Retina (tissue), 1 donor: ENCODE measurements at places on chromosomes 5 and 9.

DNA sequence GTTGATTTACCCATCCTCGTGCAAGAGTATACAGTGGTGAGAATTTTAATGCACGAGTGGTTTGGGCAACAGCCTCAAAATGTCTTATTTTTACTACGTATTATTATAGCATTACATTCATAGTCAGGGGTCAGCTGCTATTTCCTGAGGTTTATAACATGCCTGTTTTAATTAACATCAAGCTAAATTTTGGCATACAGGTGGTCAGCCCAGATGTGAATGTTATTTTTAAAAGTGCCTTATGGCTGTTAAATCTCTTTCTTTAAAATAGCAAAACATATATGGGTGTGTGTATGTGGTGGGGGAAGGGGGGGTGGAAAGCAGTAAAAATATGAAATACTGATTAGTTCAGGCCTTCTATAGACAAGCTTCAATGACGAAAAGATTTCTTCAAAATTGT, 424.5 kb upstream of the CLINT1 start:
- DNase-seq: no peak

DNA sequence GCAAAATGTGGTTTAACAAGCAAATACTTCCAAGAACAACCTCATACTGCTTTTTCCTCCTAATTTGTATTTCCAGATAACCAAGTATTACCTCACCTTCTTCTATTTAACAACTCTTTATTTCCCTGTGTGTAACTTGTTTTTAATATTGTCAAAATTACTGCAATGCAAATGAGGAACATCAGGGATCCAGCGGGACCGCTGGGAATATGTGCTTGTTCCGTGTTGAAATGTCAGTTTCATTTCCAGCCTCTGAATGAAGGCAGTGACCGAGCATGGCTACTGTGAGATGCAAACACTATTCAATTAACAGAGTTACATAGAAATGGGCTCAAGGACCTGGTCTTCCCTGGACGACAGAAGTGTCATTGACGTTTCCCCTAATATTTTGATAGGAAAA, 110.8 kb upstream of the CTSL start:
- DNase-seq: no peak

GRCh38 chr5:4780633-4781032, 359.5 kb upstream of the ADAMTS16 start:
- DNase-seq: no peak

DNA sequence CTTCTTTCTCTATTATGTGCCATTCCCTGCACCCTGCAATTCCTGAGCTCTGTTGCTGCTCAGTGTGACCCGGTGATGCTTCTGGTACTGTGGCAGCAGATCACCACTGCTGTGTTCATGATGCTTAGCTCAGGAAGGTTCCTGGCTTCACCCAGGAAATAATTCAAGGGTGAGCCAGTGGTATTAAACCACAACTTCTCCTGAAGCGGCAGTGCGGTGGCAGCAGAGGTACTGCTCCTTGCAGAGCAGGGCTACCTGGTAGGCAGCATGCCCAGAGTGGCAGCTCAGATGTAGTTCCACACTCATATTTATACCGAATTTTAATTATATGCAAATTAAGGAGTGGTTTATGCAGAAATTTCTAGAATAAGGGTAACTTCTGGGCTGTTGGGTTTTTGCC, 213.8 kb upstream of the ZNF608 start:
- no peak for DNase-seq

- DNase-seq: no peak
Measured at GRCh38 chr9:20984506-20984905, 46.9 kb downstream of the HACD4 start.

GRCh38 chr5:136162008-136162407, 29.4 kb downstream of the SMAD5 start:
- no peak for DNase-seq

DNA sequence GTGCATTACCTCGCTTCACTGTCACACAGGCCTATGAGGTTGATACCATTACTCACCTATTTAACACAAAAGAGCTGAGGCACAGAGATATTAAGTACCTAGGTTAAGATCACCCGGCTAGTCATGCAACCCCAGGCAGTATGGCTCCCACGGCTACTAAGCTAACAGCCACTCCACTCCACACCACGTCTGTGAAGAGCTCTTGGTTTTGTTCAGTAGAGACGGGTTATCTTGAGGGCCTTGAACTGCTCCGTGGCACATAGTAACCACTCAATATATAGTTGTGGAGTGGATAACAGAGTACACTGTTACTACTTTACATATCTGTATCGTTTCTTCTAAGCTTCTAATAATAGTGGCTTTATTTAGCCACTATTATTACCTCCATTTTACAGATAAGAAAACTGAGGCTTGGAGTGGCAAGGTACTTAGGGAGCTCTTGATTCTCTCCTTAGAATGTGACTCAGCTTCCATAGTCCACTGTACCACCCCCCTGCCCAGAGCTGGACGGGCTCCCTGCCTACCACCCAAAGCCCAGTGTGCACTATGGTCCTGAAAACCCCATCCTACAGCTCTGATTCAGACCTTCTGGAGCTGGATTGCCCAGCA, 1.0 kb upstream of the CORO2A start:
- DNase-seq: no peak

DNA sequence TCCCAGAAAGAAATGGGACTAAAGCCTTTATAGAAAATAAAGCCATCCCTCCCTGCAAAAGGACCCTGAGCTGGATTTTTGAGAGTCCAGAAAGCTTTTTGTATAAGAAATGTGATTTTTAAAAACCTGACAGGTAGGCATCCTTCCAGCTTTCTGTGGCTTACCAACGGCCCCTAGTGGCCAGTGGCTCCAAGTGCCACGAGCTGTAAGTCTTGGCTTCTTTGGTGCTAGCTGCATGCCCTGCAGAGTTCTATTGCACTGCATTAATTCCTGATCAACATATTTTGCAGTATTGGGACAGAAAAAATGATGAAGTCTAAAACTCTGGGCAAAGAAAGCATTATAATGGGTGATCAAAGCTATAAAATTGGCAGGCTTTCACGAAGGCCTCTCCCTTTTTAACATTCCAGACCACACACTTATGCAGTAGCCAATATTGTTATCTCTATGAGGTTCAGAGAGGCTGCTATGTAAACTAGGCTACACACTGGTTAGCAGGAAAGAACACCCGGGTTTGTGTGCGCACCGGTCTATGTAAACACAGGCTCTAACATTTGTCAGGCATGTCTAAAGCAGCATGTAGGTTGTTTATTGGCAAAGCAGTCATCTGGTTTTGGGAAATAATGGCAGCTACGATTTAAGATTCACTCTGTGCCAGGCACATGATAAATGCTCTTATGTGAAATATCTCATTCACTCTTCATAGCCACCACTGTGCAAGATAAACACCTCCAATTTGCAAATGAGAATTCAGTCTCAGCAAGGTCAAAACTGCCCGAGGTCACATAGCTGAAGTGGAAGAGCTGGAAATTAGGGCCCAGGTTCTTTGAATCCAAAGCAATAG, 55.2 kb downstream of the NMUR2 start:
- peak; percentile 40 for DNase-seq

DNA sequence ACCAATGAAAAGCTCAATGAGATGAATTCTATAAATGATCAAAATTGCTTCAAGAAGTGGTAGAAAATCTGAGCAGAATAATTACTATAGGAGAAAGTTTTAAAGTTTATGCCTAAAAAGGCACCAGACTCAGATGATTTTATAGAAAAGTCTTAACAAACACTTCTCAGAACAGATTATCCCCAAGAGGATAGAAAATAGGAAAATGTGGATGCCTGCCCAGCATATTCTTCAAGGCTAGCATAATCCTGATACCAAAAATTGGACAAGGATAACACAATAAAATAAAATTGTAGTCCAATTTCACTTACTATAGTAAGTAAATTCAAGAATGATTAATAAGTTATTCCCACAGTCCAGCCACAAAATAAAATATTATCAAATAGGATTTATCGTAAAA, 397.0 kb downstream of the NR2F1-AS1 start:
- DNase-seq: no peak

DNA sequence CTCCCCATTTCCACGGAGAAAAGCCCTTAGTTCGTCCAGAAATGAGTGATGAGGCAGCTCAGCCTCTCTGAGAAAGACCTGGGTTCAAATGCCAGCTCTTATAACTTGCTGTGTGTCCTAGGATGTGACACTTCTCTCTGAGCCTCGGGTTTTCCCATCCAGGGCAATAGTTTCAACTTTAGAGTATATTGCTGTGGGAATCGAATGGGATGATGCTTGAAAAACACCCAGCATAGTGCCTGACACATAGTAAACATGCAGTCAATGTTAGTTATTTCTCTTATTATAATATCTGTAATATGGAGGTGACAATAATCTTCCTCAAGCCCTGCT, 430 bp upstream of the MAPKAP1 start:
- no peak for DNase-seq

GRCh38 chr5:176918613-176919012, 19.5 kb upstream of the HK3 start:
- DNase-seq: no peak

GRCh38 chr5:128202320-128202719, 118.8 kb downstream of the SLC12A2 start:
- no peak for DNase-seq

DNA sequence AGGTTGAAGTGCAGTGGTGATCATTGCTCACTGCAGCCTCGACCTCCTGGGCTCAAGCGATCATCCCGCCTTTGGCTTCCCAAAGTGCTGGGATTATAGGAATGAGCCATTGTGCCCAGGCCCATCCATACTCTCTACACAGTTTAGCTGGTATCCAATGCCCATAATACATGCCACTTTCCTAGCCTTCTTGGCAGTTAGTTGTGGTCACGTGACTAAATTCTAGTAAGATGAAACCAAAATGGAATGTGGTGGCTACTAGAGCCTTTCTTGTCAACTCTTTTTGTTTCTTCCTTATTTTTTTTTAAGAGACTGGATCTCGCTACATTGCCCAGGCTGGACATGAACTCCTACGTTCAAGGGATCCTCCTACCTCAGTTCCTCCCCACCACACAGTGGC, 15.3 kb upstream of the KIF27 start:
- no peak for DNase-seq

- no peak for DNase-seq
Measured at GRCh38 chr5:57368010-57368409, 114.6 kb downstream of the ACTBL2 start.

DNA sequence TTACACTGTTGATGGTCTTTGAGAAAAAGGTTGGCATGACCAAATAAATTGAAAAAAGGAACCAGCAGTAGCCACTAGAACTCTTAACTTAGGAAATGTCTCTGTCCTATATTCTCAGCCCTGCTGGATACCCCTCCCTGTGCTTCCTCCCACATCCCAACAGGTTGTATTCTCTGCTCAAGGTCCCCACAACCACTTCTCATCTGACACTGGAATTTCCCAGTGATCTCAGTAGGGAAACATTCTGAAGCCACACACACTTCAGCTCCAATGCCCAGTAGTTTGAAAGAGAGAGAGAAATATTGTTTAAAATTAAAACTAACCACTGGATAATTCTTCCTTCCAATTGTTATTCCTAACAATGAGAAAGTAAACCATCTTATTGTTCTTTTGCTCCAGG, 30.0 kb upstream of the NREP start:
- DNase-seq: no peak

DNA sequence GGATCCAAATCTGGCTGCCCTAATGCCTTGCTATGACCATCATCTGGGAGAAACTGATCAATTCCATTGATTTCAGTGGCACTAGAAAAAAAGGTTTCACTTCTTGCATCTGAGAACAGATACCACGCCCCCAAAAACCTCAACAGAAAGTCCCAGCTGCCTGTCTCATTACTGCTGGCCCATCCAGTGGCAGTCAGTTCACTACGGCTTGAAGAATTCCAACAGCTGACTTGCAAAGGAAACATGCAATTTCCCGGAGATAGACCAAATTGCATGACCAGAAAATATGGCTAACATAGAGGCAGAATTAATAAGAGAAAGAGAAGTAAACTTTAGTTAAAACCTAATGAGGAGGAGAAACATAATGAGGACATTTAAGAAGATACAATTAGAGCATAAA, 48.6 kb downstream of the UGCG start:
- no peak for DNase-seq

GRCh38 chr9:99351647-99352046, 129.6 kb downstream of the SEC61B start:
- no peak for DNase-seq

GRCh38 chr9:30670805-30671562, 1713.5 kb upstream of the ACO1 start:
- no peak for DNase-seq

DNA sequence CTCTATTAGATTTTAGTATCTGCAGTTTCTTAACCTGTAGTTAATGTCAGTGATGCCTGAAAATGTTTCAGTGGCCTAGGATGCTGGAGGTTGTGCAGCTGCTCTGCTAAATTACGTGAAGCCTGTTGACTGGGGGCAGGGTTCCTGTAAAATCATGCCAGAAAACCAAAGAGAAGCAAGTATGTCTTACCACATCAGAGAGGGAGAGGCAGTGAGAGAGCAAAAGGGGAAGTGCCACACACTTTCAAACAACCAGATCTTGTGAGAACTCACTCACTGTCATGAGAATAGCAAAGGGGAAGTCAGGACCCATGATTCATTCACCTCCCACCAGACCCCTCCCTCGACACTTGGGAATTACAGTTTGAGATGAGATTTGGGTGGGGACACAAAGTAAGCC, 83.9 kb upstream of the CYLC2 start:
- no peak for DNase-seq

- DNase-seq: no peak
Measured at GRCh38 chr5:8138884-8139283, 269.9 kb downstream of the MTRR start.

- DNase-seq: no peak
Measured at GRCh38 chr5:117077142-117077541, 502.5 kb upstream of the SEMA6A start.

DNA sequence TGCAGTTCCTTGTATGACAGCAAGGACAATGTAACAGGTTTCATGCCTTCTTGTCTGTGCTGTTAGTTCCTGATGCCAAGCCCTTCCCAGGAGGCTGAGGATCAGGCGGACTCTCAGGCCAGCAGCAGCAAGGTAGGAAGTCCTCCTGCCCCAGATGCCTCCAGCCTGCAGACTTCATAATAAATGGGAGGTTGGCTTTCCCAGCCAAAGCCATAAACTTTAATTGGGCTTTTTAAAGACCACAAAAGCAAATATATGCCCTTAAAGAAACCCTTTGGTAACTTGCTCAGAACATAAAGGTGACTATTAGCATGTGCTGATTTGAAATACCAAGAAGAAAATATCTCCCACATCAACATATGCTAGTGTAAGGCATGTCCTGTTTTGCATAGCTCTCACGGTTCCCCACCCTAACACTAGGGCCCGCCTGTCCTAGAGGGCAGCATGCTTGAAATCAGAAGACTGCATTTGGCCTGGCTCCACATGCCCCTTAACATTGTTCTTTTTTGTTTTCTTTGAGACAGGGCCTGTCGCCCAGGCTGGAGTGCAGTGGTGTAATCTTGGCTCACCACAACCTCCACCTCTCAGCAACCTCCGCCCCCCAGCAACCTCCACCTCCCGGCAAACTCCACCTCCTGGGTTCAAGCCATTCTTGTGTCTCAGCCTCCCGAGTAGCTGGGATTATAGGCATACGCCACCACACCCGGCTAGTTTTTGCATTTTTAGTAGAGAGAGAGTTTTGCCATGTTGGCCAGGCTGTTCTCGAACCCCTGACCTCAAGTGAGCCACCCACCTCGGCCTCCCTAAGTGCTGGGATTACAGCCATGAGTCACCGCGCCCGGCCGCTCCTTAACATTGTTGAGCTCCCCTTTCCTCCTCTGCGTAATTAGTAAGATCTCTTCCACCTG, 44.6 kb upstream of the FCN1 start:
- no peak for DNase-seq

- DNase-seq: no peak
Measured at GRCh38 chr5:166046956-166047355, 2244.5 kb upstream of the WWC1 start.
